Activated T-helper 1 cell treated with anti-CD3 and anti-CD28 coated beads, Interleukin-2, amount 50 U/mL, for 16 hours (primary cell): ENCODE measurements at places on chromosomes 5 and 9.

- DNase-seq = no peak
Observed at GRCh38 chr5:129474544-129474943, 14.4 kb downstream of the ADAMTS19 start.

- no peak for DNase-seq
Observed at GRCh38 chr5:179827680-179828079, 7.0 kb downstream of the SQSTM1 start.

DNA sequence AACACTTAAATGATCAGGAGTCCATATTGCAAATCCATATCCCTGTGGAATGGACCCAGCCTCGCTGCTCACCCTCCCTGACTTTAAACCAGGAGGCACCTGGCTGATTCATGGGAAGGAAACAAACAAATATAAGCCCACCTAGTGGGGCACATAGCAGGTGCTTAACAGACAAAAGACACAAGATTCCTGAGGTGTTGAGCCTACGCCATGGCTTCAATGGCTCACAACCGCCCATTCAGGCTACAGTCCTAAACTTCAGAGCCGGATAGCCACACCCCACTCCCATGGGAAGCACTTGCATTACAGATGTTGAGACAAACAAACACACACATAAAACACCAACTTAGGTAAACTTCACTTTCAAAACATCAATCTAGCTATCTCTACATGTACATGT, 359.9 kb downstream of the ICE1 start:
- no peak for DNase-seq

DNA sequence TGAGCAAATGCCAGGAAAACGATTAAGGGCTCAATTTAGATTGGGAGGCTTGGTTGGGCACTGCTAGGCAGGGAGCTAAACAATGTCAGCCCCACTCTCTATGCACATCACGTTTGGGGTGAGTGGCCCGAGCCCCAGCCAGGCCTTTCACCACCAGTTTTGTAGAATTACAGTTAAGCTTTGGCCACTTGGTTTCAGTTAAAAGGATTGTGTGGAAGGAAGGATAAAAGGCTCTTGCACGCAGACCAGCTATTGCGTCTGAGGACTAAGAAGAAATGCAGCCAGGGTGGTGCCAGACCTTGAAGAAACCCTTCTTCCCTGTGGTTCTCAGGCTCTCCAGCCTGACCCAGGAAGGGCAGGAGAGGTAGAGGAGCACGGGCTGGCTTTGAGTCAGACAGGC, 125.3 kb upstream of the SLC44A1 start:
- DNase-seq = no peak

GRCh38 chr5:1860021-1860610, 22.6 kb downstream of the IRX4 start:
- DNase-seq = no peak

- no peak for DNase-seq
Observed at GRCh38 chr9:129121483-129121882, 10.3 kb downstream of the PTPA start.

DNA sequence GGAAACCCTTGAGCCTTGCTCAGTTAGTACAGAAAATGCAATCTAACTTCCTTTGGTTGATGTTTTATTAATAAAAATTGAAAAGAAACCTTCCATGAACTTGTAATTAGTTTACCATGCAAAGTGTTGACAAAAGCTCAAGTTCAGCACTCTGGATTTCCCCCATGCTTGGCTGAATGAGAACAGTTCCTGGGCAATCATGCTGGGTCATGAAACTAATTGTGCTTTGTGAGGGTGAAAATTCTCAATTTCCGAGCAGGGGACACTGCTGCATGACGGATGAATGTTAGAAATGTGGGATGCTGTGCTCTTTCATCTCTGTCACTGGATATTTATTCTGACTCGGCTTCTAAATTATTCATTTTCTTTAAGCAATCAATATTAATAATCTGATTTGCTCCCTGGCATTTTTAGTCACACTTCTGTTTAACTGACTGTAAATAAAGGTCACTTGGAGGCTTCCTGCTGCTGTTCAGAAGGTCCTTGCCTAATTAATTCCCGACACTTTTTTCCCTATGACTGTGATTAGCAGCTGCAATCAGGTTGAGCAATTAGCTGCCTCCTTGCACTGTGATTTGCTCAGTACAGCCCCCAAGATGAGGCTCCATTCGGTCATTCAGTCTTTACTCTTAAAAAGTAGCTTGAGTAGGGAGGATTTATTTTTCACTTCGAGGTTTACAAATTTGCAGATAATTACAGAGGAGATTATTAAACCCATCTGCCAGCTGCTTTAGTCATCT, 678.1 kb upstream of the ZNF608 start:
- no peak for DNase-seq

GRCh38 chr9:98503867-98504266, 204.9 kb downstream of the GABBR2 start:
- no peak for DNase-seq

- no peak for DNase-seq
Observed at GRCh38 chr5:5799826-5800225, 377.3 kb downstream of the ICE1 start.

- no peak for DNase-seq
Observed at GRCh38 chr9:65410926-65411325, 125.9 kb upstream of the FOXD4L5 start.

GRCh38 chr5:174147551-174147950, 102.0 kb downstream of the NSG2 start:
- DNase-seq = no peak

DNA sequence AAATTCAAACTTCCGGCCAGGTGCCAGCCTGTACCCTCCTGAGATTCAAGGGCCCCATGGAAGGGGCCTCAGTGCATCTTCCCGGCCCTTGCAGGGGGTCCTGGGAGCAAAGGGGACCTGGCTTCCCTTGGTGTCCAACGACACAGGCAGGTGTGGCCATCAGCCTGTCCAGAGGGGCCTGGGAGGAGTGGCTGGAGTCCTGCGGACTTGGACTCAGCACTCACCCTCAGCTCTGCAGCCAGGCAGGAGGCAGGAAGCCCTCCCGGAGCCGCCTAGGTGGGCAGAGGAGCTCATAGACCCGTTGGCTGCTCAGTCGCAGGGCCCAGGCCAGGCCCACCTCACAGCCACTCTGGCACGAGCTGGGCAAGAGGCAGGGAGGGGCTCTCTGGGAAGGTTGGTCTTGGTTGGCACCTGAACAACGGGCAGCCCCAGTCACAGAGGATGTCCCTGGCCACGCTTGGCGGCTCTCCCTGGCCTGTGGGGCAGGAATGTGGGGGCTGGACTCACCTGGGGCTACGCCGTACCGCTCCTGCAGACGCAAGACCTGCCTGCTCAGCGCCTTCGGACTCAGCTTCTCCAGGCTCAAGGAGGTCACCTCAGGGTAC, 53.8 kb upstream of the NRARP start:
- no peak for DNase-seq

DNA sequence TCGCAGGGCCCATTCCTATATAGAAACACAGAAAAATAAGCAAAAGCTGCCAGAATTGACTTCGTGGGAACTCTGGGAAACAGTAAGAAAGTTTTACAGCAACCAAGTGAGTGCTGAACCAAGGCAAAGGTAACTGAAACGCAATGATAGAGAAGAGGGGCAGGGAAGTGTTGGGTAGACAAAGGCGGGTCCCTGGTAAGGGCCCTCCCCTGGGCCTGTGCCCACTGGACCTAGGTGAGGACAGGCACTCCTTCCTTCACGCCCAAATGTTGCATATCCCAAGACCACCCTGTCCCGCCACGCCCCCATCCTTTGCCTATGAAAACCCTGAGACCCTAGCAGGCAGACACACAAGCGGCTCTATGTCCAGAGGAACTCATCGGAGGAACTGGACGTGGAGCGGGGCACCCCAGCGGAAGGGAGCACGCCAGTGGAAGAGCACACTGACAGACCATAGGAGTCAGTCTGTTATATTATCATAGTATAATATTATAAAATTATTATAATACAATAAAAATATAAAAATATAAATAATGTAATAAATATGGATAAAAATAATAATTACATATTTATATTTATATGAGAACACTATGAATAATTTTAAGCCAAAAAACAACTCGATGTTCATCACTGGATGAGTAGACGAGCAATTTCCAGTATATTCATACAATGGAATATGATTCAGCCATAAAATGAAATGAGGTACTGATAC, 27.9 kb downstream of the CDKN2A start:
- no peak for DNase-seq

GRCh38 chr9:128022886-128023285, 42.1 kb upstream of the EEIG1 start:
- no peak for DNase-seq

GRCh38 chr5:2261004-2261703, 378.4 kb upstream of the IRX4 start:
- DNase-seq = no peak

GRCh38 chr5:99061711-99062110, 132.9 kb upstream of the CHD1 start:
- no peak for DNase-seq

DNA sequence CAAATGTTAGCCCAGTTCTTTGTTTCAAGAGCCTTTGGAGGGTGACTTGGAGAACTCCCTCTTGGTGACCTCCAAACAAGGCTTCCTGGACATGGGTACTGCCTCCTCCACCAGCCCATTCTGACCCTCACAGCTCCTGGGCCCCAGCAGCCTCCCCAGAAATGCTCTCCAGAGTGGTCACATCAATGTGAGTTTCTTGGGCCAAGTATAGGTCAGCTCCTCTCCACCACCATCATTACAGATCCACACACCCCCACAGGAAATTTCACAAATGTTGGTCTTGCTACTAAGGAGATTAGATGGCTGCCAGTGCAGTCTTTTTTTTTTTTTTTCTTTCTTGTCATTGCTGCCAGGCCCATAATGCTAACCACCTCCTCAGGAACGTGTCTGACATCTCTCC, 410.7 kb downstream of the DTWD2 start:
- DNase-seq = no peak

GRCh38 chr5:36502608-36503007, 103.8 kb upstream of the SLC1A3 start:
- DNase-seq = no peak

DNA sequence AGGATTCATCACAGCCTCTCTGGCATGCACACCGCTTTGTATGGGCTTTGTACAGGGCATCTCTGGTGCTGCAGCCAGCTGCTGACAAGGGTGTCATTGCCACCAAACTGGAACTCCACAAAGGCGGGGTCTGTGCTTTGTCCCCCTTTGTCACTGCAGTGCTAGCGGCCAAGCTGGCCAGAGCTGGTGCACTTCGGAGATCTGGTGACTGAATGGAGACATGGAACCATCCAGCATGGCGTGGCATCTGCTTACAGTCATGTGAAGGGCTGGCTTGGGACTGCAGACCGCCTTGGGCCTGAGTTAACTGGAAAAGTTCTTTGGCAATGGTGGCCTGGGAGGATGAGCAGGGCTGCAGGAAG, 18.7 kb upstream of the COL5A1 start:
- no peak for DNase-seq

DNA sequence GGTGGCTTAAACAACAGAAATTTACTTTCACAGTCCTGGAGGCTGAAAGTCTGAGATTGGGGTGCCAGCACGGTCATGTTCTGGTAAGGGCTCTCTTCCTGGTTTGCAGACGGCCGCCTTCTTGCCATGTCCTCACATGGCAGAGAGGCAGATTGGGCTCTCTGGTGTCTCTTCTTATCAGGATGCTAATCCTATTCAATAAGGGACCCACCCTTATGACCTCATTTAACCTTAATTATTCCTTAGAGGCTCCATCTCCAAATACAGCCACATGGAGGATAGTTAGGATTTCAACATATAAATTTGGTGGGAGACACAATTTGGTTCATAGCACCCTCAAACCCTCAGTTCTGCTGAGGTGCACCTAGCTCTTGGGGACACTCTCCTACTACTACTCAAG, 180.4 kb downstream of the DAB2IP start:
- no peak for DNase-seq

DNA sequence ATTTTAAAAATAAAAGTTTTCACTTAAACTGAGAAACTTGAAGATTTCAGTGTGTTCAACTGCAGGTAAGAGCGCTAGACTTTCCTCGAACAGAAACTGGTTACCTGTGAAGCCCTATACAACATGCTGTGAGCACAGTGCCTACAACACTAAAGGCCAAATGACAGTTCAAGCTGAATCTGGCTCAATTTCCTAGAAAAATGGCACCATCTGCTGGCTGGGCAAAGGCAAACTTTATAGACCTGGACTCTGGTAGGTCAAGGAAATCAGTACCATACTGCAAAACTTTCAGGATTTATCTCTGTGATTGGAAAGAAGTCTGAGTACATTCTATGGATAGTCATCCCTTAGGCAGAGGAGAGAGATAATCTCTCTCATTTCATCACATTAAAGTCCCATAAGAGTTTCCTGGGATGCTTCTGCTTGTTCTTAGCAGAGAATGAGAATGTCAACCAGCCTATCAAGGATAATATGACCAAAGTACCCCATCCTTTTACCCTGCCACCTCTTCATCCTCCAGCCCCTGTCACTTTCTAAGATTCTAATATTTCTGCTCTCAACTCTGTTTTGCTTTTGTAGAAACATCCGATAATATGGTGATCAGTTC, 31.8 kb upstream of the FOXB2 start:
- no peak for DNase-seq

DNA sequence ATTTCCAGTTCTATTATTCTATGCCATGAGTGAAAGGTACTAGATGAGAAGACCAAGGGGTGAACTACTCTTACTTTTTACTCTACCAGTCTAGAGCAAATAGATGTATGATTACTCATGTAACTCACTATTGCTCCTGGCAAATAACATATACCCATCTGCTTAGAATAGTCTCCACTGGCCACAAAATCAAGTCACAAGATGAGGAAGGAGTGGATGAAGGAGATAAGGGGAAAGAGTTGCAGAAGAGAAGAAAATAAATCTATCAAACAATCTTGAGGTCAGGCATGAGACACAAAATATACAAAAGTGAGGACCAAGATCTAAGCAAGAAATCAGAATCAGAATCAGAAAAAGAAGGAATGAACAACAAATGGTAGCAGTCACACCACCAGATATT, 13.7 kb upstream of the NR4A3 start:
- DNase-seq = no peak

- no peak for DNase-seq
Observed at GRCh38 chr5:1840741-1841521, 39.7 kb downstream of the NDUFS6 start.

- DNase-seq = no peak
Observed at GRCh38 chr5:32147236-32147635, 26.9 kb downstream of the GOLPH3 start.

- no peak for DNase-seq
Observed at GRCh38 chr5:79898611-79899010, 92.5 kb downstream of the MTX3 start.

DNA sequence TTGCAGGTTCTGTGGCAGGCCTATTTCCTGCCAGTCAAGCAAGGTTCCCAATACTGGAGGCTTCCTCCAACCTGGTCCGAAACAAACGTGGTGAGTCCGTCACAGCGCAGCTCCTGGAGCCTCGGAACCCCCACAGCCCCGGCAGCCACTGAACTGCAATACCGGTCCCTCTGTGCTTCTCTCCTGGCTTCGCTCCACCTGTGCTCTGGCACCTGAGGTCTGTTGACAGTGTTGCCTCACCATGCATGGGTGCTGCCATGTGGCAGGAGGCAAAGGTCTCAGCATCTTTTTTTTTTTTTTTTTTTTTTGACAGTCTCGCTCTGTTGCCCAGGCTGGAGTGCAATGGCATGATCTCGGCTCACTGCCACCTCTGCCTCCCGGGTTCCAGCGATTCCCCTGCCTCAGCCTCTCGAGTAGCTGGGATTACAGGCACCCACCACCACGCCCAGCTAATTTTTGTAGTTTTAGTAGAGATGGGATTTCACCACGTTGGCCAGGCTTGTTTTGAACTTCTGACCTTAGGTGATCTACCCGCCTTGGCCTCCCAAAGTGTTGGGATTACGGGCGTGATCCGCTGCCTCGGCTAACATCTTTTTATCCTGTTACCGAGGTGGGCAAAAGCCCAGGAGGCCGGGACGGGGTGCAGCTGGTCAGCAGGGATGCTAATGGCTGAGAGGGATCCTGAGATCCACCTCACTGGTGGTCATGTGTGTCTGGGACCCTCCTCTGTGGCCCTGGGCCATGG, 57.1 kb upstream of the RNU6ATAC start:
- DNase-seq = no peak
